ENCODE measurements at places on chromosomes 11 and 22. TPM values are rescaled to one million over a fixed set of nuclear protein-coding genes. Genes with fewer than 3 reads are reported as not detected.

DNA sequence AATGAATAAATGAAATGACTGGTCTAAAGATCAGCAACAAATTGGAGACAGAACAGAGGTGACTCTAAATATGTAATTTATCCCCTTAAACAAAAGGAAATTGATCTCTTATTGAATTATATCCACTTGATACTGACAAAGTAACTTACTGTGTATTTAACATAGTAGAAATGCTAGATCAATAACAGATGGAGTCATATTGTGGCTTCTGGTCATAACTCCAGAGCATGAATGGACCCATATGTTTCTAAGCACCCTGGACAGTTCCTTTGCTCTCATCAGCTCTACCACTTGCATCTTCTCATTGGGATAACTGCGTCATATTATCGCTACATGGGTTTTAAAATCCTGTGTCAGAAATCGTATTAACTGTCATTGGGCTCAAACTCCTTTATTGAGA is 222.3 kb downstream of the ETS1 start:
- peak; percentile 73 for DNase-seq

DNA sequence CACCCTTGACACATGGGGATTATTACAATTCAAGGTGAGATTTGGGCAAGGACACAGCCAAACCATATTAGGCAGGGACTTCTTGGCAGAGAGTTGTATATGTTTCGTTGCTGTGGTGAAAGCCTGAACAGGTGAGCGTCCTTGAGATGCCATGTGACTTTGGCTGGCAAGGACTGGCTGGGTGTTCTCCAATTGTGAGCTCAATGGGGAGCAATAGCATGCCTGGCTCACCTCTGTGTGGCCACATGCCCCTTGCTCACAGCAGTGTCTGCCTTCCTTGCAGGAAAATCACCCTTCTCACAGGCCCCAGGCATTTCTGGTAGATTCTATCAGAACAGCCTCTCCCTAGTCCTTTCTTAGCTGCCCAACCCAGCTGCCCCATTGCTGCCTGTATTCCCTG is 105.5 kb downstream of the PARVA start:
- DNase-seq, result no peak

GRCh38 chr11:12125609-12126149 is 15.3 kb downstream of the MICAL2 start:
- peak; percentile 26 for DNase-seq

DNA sequence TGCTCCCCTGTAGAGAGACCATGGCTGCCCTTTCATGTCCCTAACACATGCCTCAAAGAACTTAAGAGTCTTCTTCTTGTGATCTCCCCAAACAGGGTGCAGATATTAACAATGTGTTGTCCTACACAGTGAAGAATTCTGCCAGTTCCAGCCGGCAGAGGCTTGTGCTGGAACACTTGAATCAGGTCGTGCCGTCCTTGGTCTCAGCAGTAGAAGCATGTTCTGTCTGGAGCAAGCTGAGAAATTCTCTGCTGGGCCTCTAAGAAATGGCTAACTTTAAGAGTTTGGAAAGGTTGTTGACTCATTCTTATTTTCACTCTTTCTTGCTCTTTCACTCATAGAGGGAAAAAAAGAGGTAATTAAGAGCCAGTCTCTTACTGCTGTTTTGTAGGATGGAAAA is 71.1 kb upstream of the SLC25A18 start:
- no peak for DNase-seq

- DNase-seq, result no peak
Observed at GRCh38 chr22:29032014-29032475, 29.6 kb downstream of the C22orf31 start.

- peak; percentile 46 for DNase-seq
Observed at GRCh38 chr11:47257517-47258316, at the start of gene NR1H3. TSS of gene NR1H3 (plus strand) at chr11:47257996. CDS start at chr11:47259217, 1,221 bp downstream.

GRCh38 chr11:11977206-11977938 is 31.1 kb downstream of the DKK3 start:
- DNase-seq, result peak; percentile 95

The OR2AG1 gene
- not detected for total RNA-seq

The TNNI2 gene
- not detected for total RNA-seq

Data from lung microvascular endothelial cell (primary cell).